ENCODE measurements at places on chromosomes 5 and 9.

DNA sequence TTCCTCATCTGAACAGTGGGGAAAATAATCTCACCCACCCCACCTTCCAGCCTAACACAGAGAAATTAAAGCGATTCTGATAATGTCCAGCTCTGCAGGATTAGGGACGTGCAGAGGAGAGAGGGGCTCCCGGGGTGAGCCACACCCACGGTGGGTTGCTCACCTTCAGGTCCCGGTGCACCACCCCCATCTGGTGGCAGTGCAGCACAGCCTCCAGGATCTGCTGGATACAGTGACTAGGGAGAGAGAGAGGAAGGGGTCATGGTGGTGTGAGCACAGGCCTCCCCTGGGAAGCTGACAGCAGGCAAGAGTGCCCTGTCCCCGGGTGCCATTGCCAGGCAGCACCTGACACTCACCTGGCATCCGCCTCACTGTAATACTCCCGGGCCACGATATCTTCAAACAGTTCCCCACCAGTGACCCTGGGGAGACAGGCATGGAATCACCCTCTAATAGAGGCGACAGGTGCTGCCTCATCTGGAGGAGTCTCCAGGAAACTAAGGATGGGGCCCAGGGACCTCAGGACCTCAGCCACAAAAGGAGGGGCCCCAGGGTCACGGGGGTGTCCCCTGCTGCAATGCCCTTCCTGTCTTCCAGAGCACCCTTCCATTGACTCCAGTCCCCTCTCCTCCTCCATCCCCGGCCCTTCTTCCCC is 33.0 kb downstream of the CAMK2A start:
- DNase-seq: no peak

- no peak for DNase-seq
Measured at GRCh38 chr5:10420932-10421331, 20.7 kb upstream of the ROPN1L start.

DNA sequence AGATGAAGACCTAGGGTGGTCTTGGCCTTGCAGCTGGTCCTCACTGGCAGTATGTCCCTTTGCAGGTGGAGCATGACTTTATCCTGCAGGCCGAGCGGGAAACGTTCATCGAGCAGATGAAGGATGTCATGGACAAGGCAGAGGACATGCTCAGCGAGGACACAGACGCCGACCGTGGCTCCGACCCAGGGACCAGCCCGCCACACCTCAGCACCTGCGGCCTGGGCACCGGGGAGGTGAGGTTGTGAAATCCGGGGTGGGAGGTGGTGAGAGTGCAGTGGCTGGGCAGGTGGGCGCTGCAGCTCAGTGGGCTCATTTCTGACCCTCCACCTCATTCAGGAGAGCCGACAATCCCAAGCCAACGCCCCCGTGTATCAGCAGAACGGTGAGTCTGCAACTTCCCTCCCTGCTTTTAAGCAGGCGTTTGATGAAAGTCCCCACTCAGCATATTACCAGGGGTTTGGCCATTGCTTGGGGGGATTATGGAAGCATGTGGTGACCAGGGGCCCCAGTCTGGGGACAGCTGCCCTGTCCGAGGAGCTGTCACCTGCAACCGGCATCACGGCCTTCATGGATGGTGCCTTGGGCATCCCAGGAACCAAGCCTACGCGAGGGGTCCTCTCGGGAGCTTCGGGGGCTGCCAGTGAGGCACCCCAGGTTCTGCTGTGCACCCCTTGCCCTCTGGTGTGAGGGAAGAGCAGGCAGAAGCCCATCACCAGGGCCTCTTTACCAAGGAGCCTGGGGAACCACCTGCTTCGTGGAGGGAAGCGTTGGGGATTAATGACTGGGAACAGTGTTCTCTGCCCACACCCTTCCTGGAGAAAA is 84.0 kb downstream of the WNK2 start:
- DNase-seq: peak; percentile 25

DNA sequence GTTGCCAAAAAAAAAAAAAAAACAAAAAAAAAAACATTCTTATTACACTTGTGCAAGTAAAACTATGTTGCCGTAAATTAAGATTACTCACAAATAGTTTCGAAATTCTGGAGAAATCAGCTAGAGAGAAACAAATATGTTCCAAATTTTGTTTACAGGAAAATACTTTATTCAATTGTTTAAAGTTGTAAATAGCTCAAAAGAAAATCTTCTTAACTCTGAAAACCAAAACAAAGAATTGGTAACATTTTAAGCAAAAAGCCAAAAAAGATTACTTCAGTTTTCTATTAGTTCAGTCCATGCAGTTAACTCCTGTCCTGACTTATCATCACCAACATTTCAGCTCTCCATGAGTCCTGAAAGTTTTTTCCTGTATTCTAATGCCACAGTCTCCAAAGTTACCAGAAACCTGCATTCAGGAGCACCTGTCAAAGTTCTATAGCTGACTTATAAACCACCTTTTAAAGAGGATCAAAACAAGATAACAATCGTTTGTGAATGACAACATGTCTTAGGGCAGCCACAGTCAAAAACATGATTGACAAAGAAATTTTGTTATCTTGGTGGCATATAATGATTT is 194.1 kb downstream of the RANBP17 start:
- no peak for DNase-seq

DNA sequence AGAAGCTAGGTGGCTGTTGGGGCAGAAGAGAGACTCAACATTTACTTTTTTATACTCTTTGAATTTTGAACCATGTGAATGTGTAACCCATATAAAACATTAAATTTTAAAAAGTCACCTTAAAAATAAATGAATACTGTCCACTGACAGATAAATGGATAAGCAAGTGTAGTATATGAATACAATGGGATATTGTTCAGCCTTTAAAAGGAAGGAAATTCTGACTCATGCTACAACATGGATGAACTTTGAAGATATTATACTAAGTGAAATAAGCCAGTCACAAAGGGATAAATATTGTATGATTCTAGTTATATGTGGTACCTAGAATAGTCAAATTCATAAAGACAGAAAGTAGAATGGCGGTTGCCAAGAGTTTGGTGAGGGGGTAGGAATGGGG is 113.9 kb downstream of the TMEM174 start:
- DNase-seq: no peak

DNA sequence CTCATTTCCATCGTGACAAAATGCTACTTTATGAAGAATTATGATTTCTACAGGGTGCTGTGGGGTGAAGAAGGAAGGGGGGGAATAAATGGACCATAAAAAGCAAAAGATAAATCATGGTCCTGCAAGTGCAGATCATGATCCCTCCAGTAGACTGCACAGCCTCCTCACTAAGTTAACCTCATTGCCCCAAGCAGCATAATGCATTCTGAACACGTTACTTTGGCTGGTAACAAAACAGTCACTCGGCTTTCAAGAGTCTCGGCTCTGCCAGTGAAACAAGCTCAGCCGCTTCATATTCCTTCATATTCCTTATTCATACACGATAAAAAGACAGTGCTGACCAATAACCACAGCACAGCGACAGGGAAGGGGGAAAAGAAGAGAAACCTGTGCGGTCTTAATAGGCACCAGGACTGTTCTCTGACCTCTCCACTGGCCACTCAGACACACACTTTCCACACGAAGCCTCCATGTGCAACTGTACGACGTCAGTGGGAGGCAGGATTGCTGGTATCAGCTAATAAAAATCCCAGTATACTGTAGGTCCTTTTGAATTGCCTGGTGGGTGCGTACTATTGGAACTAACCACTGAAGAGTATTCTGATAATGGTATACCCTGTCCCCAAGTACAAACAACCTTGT is 60.5 kb downstream of the ANKH start:
- no peak for DNase-seq

DNA sequence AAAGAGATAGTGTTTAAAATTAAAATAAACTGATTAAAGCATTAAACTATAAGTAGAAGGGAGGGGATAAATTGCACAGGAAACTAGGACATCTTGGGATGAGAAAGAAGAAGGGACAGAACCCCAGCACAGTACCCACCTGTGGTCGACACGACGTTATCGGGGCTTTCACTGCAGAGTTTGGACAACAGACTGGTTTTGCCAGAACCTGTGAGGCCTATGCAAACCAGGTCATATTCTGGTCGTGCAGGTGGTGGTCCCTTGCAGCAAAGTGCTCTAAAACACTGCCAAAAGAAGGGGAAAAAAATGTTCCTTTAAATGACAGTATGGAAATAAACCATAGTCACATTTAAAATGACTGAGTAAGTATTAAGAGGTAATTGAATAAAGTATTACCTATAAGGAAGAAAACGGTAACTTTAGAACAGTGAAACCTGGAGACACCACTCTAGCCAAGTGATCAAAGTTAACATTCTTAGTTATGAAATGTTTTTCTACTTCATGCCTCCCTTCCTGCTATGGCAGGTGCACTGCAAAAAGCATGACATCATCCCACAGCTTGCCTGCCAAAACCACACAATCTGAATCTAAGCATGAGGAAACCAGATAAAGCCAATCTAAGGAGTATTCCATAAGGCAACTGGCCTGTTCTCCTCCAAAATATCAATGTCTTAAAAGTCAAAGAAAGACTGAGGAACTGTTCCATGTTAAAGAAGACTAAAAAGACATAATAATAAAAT is 138.6 kb downstream of the ARL15 start:
- DNase-seq: peak; percentile 78

DNA sequence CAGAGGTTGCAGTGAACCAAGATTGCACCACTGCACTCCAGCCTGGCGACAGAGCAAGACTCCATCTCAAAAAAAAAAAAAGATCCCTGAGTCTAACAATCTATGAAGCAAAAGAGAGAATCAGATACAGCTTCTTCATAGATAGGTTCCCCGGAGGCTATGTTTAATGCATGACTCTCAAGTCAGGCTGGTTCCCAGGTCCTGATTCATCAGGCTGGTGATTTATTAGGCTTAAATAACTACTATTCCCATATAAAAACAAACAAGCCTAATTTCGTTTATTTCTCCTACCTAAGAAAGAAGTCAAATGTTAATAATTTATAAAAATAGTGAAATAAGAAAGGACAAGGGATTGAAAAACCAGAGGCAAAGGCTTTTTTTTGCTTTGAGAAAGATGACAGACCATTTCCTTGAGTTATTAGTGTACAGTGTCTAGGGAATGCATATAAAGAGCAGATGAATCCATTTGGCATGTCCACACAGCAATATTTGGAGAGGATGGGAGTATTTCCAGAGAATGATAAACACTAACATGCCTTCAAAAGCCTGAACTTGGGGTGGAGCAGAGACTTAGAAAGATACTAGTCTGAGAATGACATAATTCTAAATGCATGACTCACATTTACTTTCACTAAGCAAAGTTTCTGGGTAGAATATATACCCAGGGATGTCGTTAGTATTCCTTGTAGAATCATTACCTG is 115.3 kb downstream of the NREP start:
- peak; percentile 79 for DNase-seq

DNA sequence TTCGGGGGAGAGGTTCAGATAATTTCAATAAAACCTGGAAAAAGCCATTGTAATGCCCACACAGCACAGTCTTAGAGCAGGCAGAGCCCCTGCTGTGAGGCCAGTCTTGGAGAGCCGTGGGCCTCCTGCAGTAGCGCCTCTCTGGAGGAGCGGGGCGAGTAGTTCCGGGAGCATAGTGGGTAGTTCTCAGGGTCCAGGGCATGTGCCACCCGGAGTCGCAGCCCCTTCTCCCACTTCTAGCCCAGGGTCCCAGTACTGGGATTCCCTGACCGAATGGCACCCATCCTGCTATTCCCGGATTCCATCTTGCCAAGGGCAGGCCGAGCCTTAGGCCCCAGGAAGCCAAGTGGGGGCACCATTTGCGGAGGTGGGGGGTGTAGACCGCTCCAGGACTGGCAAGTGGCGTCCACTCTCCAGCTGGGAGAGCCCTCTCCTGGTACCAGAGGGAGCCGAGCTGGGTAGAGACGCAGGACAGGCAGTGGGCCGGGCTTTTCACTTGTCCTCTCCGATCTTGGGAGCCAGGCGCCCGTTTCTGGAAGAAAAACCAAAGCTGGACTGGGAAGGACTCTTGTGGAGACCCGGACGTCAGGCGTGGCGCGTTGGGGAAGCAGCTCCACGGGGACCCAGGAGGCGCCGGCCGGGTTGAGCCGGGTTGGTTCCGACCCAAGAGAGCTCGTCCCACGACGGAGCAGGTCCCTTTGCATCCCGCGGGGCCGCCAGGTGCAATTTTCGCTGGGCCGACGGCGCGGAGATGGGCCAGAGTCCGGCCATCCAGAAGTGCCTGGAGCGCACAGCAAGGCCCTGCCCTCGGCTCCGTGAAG is 12.1 kb downstream of the PROP1 start:
- no peak for DNase-seq

GRCh38 chr9:6942406-6942805 is 184.6 kb downstream of the KDM4C start:
- DNase-seq: no peak

DNA sequence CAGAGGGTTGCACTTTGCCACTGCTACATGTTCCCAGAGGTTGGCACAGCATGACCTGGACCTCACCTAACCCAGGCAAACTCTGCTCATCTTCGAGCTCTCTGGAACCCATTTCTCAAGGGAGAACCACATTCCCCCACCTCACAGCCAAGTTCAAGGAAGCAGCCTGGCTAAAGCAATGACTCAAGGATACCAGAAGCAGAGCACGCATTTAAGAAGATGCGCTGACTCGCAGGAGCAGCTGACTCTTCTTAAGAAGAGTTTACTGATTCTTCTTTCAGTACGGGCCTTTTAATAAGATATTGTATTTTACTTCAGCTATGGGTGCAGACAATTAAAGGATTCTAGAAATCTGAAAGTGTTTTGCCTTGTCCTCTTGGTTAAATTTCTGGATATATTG is 4.1 kb upstream of the SEMA5A start:
- no peak for DNase-seq

GRCh38 chr5:129971714-129972113 is 67.4 kb downstream of the CHSY3 start:
- peak; percentile 3 for DNase-seq

DNA sequence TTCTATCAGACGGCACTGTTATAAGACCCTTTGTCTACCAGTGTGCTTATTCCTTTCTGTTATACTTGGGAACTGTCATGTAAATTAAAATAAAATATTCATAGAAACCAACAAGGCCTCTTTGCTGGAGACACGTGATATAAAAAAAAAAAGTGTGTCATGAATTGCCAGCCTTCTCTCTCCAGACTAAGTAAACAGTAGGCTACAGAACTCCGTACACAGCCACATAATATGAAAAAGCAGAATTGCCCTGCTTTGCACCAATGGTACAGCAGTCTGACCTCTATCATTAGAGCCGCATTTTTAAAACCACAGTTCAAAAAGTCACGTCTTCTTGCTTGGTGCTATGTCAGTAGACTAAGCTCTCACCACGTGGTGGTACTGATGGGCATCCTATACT is 231.3 kb downstream of the SEMA5A start:
- DNase-seq: no peak

- DNase-seq: no peak
Measured at GRCh38 chr9:105281272-105281671, 36.8 kb downstream of the SLC44A1 start.

GRCh38 chr5:72837524-72838096 is 21.1 kb downstream of the TNPO1 start:
- no peak for DNase-seq

DNA sequence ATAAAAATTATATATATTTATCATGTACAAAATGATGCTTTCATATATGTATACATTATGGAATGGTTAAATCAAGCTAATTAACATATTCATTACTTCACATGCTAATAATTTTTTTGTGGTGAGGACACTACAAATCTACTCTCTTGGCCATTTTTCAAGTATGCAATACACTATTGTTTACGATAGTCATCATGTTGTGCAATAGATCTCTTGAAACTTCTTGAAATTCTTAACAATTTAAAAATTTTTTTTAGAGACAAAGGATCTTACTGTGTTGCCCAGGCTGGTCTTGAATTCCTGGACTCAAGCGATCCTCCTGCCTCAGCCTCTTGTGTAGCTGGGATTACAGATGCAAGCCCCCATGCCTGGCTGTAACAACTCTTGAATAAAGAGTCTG is 45.2 kb upstream of the SHOC1 start:
- no peak for DNase-seq

- DNase-seq: no peak
Measured at GRCh38 chr9:129185991-129186390, 7.9 kb upstream of the IER5L start.

All from stomach (tissue), 19 donors.